Gastroesophageal sphincter (tissue), 4 donors: ENCODE measurements at places on chromosomes 7 and 10. TPM values are rescaled to one million over a fixed set of nuclear protein-coding genes. Genes with fewer than 3 reads are reported as not detected.

TUBGCP2 gene
- total RNA-seq: 35.8 TPM

C10orf53 gene
- not detected for total RNA-seq

DNA sequence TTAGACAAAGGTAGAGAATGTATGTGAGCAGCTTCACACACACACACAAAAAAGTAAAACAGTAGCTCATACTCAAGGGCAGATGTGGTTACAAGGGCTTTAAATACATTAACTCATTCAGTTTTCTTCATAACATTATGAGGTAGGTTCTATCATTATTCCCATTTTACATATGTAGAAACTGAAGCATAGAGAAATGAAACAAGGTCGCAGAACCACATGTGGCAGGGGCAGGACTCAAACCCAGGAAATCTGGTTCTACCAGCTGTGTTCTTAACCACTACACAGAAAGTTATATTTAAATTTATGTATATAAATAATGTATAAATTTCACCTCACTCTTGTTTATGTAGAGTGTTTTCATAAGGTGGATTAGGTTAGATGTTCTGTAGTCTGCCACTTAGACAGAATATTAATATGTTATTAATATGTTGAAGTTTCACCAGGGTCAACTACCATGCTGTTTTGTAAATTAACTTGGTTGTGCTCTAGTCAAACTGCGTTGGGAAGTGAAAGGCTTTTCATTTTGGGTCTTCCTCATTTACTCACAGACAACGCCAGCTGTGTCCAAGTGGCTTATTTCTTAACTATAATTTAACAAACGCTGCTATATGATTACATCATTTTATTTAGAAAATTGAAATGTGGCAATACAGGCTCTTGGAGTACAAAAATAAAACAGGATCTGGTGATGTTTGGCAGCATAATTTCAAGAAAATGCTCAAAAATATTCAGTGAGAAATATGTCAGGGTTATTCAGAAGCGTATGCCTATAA, 138.4 kb downstream of the MDFIC start:
- peak; percentile 48 for ATAC-seq

DNA sequence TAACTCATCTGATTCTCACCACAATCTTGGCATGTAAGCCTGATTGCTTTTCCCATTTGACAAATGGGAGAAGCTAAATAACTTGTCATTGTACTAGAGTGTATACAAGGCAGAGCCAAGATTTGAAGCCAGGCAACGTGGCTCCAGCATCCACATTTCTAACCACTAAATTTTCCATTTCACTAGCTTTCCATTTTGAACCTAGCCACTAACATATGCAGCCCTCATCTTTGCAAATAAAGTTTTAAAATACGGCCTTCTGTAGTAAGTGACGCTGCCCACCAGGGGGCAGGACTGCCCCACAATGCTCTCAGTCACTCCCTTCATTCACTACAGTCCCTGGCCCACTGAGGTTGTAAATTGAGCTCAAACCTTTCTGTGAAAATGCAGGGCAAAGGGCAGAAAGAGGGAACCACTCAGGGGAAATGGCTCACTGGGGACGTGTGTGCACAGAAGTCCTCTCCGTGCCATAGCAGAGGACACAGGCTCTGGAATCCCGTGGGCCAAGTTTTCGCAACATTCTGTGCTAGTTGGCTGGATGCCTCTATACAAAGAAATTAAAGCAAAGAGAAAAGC, 315.7 kb downstream of the TNS3 start:
- peak; percentile 73 for ATAC-seq

FGFR2 gene
- total RNA-seq: 41.6 TPM

GRCh38 chr10:12333380-12334185, 15.8 kb upstream of the CAMK1D start:
- peak; percentile 95 for ATAC-seq
